ENCODE measurements at places on chromosomes 6 and 20. TPM values are rescaled to one million over a fixed set of nuclear protein-coding genes. Genes with fewer than 3 reads are reported as not detected.

The CALHM4 gene
- not detected for total RNA-seq

The RSPO4 gene
- total RNA-seq = 5.7 TPM

The CLPSL2 gene
- total RNA-seq = not detected

The OOEP gene
- total RNA-seq = not detected

GRCh38 chr6:43759136-43759906 lies 10.7 kb upstream of the VEGFA start:
- peak; percentile 20 for DNase-seq

- DNase-seq = peak; percentile 80
Observed at GRCh38 chr6:36124881-36125280, 5.4 kb upstream of the MAPK13 start.

The PAK5 gene
- 0.21 TPM for total RNA-seq

DNA sequence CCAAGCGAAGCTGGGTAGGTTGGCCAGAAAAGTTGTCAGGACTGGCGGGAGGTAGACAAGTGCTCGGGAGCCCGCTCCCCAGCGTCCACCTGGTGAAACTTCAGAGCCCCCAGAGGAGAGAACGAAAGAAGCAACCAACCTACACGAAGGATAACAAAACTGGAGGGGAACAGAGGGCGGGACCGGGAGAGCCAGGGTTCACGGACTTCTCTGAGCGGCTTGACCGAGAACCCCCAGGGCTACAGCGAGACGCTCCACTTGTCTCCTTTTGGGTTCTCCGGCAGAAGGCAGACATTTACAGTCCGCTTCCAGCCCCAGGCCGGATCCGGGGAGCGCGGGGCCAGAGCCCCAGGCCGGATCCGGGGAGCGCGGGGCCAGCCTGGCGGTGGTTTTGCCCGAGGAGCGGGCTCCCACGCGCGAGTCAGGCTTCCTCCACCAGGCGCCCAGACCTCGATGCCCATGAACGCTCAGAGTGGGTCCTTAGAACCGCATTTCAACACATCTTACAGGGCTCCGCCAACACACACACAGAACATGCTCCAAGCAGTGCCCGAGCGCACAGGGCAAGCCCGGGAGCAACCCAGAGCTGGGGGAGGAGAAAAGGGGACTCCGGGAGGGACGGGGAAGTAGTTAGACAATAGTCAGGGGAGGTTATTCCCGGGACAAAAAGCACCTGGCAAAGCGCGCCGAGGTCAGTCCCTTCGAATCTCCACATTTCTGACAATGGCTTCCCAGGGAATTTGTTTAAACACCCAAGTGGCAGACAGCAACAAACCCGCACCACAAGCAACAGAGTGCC lies 1.1 kb downstream of the PTPRK start:
- peak; percentile 63 for DNase-seq

- DNase-seq = no peak
Observed at GRCh38 chr6:158900663-158901312, 81.6 kb upstream of the EZR start.

DNA sequence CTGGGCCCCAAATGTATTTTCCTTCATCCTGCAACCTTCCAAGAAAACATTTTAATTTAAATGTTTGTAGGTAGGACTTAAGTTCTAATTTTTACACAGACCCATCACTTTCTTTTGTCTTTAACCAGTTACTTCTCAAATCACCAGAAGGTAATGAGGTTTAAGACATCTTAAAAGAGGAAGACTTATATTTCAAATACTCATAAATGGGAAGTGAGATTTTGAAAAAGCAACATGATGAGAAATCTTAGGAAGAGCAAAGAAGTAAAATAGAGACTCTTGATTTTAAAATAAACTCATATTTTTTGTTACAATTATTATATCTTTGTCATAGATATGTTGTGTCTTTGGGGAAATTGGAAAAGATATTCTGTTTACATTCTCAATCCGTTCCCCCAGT lies 82.3 kb downstream of the SYNE1 start:
- no peak for DNase-seq

DNA sequence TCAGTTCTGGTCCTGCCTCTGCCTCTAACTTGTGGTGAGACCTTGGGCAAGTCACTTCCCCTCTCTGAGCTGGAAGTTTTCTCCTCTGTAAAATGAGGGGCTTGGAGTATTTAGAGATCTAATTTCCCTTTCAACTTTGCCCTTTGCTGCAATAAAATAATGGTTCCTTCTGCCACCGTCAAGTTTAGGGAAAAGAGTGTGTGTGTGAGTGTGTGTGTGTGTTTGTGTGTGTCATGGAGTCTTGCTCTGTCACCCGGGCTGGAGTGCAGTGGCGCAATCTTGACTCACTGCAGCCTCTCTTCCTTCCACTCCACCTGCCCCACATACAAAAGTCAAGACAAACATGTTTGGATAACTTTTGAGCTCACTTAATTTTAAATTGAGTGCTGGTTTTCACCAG lies 39.2 kb upstream of the PIM1 start:
- peak; percentile 87 for DNase-seq

- no peak for DNase-seq
Observed at GRCh38 chr6:142361779-142362750, 60.3 kb downstream of the ADGRG6 start.

The PTK7 gene
- total RNA-seq = 81.0 TPM

The CPNE5 gene
- 2.4 TPM for total RNA-seq

GRCh38 chr20:58260006-58260405 lies 31.6 kb upstream of the ANKRD60 start:
- DNase-seq = no peak

Measured in lower lobe of right lung (tissue), 2 donors.